ENCODE measurements at places on chromosomes 5 and 9.

DNA sequence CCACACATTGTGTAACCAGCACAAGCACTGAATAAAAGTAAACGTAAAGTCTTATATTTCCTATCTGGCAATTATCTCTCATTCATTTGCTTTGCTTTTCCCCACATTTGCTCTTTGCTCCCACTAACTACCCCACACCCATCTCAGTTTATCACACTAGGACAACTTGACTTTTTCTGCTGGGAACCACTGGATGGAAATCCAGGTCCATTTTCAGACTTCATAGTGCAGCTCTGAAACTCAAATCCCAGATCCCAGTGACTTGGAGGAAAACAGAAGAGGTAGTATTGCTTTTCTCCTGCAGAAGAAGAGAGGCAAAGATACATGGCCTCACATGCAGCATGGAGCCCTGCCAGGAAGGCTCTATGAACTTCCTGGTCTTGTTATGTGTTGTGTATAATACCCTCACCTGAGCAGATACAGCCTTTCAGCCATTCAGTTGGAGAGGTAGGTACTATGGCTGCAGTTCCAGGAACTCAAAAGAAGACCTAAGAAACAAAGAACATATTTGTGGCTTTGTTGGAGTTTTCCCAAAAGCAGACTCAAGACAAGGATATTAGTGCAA, 90.0 kb upstream of the NIPBL start:
- no peak for DNase-seq

DNA sequence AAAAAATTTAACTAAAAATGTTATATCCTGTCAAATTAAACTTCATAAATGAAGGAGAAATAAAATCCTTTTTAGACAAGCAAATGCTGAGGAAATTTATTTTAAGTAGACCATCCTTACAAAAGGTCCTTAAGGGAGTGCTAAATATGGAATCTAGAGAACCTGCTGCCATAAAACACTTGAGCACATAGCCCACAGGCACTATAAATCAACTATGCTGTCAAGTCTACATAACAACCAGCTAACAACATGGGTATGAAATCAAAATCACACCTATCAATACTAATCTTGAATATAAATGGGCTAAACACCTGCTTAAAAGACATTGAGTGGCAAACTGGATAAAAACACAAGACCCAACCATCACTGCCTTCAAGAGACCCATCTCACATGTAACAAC, 15.1 kb upstream of the PRSS3 start:
- DNase-seq, result no peak

- DNase-seq, result no peak
These were observed 4.1 kb upstream of the PDGFRB start for GRCh38 chr5:150159741-150160179.

DNA sequence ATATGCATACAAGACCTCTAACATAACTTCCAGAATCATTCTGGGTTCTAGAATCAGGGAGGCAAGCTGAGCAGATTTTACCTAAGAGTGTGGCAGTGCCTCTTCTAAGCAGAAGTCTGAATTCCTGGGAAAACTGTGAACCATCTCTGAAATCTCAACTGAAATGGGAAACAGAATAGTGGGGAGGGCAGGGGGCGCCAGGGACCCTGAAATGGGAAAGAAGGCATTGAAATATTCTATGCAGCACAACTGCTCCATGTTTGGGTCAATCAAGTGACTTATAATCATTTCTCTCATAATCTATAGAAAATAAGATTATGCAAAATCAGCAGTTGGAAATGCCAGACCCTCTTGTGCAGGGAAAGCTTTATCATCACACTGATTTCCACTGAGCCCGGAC, 156.1 kb downstream of the EBF1 start:
- no peak for DNase-seq

DNA sequence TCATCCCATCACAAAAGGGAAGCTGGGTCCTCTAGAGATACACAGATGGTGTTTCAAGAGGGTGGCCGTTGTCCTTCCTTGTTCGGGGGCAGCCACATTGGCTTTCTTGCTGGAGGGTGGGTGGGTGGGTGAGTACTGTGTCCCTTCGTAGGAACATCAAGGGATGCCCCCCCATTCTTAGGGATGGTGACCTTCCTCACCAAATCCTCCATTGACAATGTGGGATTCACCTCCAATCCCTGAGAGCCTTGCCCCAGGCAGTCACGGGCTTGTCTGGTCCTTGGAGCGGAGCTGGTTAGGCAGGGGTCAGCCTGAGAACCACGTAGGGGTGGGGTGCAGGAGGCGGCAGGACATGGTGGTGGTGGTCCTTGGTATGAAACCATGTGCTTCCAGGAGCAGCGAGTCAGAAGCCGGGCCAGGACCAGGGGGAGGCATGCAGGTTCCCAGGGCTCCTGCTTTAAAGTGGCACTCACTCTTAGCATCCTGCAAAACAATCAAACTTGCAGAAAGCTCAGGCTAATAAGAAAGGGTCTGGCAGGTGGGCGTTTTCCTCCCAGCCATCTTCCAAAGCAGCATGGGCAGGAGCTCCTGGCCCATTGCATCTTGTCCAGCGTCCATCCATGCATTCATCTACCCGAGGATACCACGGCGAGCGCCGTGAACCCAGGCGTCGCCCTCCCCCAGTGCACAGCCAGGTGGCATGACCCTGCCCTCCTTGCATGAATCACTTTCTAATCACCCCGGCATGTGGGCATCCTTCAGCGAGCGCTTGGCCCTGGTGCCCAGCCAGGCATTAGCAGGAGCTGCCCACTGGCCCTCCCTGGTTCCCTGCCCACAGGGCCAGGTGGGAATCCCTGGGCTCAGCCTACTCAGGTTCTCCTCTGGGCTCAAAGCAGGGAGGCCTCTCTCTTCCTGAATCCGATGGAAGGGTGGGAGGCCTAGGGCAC, 76.4 kb downstream of the NTNG2 start:
- DNase-seq, result no peak

- DNase-seq, result no peak
These were observed 131.4 kb downstream of the ARHGEF28 start for GRCh38 chr5:73757416-73757815.

Data from stimulated activated CD8-positive, alpha-beta memory T cell treated with anti-CD3 and anti-CD28 coated beads, Interleukin-2, amount 100 ng/mL, for 1 hour (primary cell).